Activated T-helper 2 cell treated with anti-CD3 and anti-CD28 coated beads, Interferon-gamma antibody, Interleukin-2, Interleukin-4, amounts not matched to agents 10 μg/mL and 5 μg/mL and 100 μg/mL, durations not matched to agents 14 hours and 24 hours and 36 hours (primary cell): ENCODE measurements at places on chromosomes 16 and 17. TPM values are rescaled to one million over a fixed set of nuclear protein-coding genes. Genes with fewer than 3 reads are reported as not detected.

Gene GOSR1
- total RNA-seq = 51.1 and 53.6 TPM in 2 replicates

Gene CHST6
- total RNA-seq = not detected in 2 replicates

Gene EPN3
- total RNA-seq = not detected in 2 replicates

Gene CIBAR2
- not detected in 2 replicates for total RNA-seq

Gene EMP2
- total RNA-seq = 0.09 TPM in 1 of 2 replicates, not detected in the other

Gene ALOX15
- total RNA-seq = not detected in 2 replicates

Gene SEPTIN12
- not detected in 2 replicates for total RNA-seq

Gene DYNLRB2
- not detected in 2 replicates for total RNA-seq

Gene KRT33B
- not detected in 2 replicates for total RNA-seq

Gene RRAD
- 1.2 and 1.8 TPM in 2 replicates for total RNA-seq

Gene SREBF1
- total RNA-seq = 166 and 175 TPM in 2 replicates

Gene CCL17
- 0.37 and 1.3 TPM in 2 replicates for total RNA-seq

Gene TPSAB1
- total RNA-seq = not detected in 2 replicates

Gene TMEM92
- total RNA-seq = 1.5 and 1.6 TPM in 2 replicates

Gene TBC1D3K
- not detected in 2 replicates for total RNA-seq

Gene SLC16A11
- total RNA-seq = 0.37 and 0.46 TPM in 2 replicates

Gene PRAC2
- not detected in 2 replicates for total RNA-seq

Gene PLLP
- 0.30 and 0.34 TPM in 2 replicates for total RNA-seq

Gene PRSS33
- total RNA-seq = not detected in 2 replicates

Gene NACA2
- not detected in 2 replicates for total RNA-seq

Gene GLTPD2
- total RNA-seq = not detected in 2 replicates

Gene SLC47A1
- total RNA-seq = 0.07 and 0.25 TPM in 2 replicates

Gene ZNF423
- not detected in 2 replicates for total RNA-seq

Gene KRT40
- not detected in 2 replicates for total RNA-seq
